ENCODE measurements at places on chromosomes 5 and 9. TPM values are rescaled to one million over a fixed set of nuclear protein-coding genes. Genes with fewer than 3 reads are reported as not detected.

GRCh38 chr9:81690251-81690851, 1.0 kb upstream of the TLE1 start:
- DNase-seq: peak; percentile 96

DNA sequence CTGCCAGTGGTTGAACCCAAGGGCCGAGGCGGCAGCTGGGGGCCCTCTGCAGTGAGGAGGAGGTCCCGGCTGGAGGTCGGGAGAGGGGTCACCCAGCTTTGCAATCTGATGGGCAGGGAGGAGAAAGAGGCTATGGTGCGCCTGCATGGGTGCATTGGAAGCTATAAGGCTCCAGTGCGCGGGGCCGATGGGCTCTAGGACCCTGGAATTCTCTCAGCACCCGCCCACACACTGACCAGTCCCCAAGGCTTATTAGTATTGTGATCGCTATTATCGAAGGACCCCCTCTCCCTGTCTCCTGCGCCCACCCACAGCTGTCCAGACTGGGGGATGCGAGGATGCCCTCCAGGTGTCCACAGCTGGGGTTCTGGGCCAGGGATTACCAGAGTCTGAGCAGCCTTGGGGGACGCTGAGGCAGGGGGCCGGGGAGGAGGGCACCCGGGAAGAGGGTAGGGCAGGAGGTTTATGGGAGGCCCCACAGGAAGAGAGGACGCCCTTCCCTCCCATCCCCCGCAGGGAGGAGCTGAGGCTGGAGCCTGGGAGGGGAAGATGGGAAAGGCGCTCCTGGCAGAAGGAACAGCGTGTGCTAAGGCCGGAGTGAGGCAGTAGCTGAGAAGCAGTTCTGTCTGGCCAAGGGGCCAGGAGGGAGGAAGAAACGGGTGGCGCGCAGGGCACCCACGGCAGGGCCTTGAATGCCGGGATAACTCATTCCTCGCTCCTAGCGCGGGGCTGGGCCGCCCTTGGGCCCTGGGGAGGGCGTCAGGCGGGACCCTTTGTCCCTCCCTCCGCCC, 24.2 kb downstream of the C9orf50 start:
- DNase-seq: peak; percentile 78

DNA sequence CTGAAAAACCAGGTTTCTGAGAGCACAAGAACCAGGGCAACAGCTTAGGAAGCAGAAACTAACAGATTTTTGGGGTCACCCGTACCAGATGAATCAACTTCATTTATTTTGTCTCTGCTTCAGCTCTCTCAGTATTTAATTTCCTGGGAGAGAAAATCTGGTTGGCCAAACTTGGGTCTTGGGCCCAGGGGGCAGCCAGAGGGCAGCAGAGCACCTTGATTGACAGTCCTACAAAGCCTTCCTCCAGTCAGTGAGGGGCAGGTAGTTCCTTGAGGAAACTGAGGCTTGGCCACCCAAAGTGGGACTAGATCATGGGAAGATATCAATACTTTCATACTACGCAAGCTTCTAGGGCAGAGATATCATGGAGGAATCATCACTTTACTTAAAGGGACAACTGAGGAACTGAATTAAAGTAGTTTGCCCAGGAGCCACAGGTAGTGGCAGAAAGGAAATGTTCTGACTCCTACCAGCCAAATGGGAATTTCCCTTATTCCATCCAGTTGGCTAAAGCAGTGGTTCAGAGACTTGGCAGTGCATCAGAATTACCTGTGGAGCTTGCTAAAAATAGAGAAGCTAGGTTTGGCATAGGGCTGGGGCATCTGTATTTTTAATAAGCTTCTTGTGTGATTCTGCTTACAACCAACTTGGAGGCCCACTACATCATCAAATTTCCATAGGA, 21.5 kb upstream of the ARHGAP26 start:
- DNase-seq: peak; percentile 72

GRCh38 chr9:136203408-136204144, 1.4 kb downstream of the LHX3 start:
- no peak for DNase-seq

DNA sequence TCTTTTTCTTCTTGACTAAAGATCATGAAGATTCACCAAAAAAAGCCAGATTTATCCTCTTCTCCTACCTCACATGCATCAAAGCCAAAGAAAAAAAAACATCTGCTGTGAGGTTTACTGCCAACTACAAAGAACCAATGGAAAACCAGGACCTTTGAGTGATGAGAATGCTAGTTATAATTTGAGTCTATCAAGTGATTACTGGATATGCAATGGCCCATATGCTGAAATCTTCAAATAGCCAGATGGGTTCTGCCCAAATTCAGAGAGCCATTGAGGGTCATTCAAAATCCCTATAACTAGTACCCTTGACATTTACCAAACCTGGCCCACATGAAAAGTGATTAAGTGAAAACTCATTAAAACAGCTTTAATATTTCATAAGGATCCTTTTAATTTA, 78.4 kb upstream of the ACO1 start:
- DNase-seq: no peak

- DNase-seq: no peak
These were observed 47.3 kb downstream of the CD180 start for GRCh38 chr5:67149057-67149950.

DNA sequence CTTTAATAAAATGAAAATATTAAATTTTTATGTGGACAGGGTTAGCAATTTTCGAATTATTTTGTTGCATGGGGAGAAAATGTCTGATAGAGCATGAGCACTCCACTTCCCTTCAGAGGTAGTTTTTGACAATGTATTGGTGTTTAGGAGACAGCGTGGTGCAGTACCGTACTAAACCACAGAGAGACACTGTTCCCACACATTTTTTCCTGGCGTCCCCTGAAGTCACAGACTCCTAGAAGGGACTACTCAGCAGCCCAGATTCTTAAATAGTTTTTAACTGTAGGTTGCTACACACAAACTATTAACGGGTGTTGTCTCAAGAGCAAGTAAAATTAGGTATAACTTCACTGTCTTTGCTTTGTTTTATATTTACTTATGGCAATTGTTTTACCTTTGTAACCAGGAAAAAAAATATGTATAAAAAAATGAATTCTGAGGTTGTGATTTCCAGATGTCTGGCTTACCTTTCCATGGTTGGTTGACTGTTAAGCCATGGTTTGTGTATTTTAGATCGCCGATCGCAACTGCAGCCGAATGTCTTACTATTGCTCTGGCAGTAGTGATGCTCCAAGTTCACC, 171.2 kb downstream of the DOCK8 start:
- peak; percentile 84 for DNase-seq

The SLC25A48 gene
- not detected for total RNA-seq

The SLC46A2 gene
- total RNA-seq: not detected

The COL15A1 gene
- total RNA-seq: not detected
